ENCODE measurements at places on chromosomes 16 and 17. TPM values are rescaled to one million over a fixed set of nuclear protein-coding genes. Genes with fewer than 3 reads are reported as not detected.

DNA sequence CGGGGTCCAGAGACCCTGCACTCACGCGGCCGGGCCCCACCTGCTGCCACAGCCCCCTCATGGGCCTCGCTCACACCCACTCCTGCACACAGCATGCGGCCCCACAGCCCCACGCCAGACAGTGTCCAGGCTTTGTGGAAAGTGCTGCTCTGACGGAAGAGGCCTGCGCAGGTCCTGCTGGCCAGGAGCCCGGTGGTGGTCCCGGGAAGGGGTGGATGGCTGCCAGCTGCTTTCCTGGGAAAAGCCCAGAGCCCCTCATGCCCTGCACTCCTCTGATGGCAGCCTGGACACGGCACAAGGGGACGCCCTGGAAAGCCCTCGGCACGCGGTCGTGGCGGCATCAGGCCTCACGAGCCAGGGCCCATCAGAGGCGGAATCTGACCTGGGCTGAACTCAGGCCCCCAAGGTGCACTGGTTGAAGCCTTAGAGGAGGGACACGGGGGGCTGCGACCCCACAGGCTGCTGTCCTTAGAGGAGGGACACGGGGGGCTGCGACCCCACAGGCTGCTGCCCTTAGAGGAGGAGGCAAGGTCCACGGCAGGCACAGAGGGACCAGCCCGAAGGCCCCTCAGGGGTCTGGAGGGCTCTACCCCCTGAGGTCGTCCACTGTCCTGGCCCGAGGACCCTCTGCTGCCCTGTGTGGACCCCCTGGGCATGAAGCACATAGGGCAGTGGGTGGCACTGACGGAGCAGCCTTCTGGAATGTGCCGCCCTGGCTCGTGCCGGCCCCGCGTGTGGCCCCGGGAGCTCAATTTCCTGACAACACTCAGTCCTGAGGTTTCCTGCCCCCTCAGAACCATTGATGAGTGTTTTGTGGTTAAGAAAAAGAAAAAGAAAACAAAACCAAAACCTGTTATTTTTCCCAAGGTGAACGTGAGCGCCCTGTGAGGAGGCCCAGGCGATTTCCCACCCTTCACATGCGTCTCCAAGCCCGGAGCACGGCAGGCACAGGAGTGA lies 22.1 kb downstream of the SOX8 start:
- H3K36me3 ChIP-seq = no peaks in the 10 kb centered on the region
- no peak overlapping the region for H3K27ac ChIP-seq
- no peak for DNase-seq
- no peaks in the 10 kb centered on the region for H3K27me3 ChIP-seq
- no peak overlapping the region for H3K4me3 ChIP-seq

PMFBP1 gene
- total RNA-seq = 0.21 TPM

TBC1D26 gene
- not detected for total RNA-seq

DNA sequence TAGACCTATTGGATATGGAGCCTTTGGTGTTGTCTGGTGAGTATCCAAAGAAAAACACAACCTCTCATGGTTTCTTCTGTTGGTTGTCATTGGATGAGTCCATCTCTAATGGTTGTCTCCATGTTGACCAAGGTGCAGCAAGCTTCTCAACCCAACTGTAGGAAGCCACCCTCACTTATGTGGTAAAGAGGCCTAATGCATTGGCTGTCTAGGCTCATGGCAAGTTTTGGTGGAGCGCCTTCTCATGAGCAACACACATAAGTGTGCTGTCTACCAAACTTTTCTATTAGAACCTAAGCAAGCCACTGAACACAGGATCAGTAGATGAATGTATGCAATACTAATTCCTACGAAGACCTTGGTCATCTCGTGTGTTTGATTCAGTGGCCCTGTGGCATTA lies 819 bp downstream of the NLK start:
- no peaks in the 10 kb centered on the region for H3K36me3 ChIP-seq
- H3K4me3 ChIP-seq = peak overlapping the region; percentile 3
- H3K27me3 ChIP-seq = no peaks in the 10 kb centered on the region
- no peak overlapping the region for H3K27ac ChIP-seq
- no peak for DNase-seq

DNA sequence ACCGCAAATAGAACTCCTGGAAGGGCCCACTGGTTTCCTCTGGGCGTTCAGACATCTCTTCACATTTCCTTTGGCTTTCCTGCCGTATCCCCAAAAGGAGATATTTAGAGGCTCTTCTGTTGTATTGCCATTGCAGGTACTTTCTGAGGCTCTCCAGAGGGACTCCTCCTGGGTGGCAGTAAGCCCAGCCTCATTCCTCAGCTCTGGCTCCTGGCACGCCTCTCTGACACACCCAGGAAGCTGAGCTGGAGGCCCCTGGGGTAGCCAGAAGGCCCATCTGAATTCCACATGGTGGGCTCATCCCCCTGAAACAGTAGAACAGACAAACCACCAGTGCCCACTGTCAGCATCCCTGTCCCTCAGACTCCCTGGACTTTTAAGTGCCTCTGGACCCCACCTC lies 206.7 kb downstream of the PARN start:
- peak overlapping the region; percentile 59 for H3K27ac ChIP-seq
- DNase-seq = no peak
- H3K4me1 ChIP-seq = peaks cover 56% of the 10 kb centered on the region
- no peak overlapping the region for H3K4me3 ChIP-seq
- H3K27me3 ChIP-seq = no peaks in the 10 kb centered on the region
- H3K36me3 ChIP-seq = no peaks in the 10 kb centered on the region

DNA sequence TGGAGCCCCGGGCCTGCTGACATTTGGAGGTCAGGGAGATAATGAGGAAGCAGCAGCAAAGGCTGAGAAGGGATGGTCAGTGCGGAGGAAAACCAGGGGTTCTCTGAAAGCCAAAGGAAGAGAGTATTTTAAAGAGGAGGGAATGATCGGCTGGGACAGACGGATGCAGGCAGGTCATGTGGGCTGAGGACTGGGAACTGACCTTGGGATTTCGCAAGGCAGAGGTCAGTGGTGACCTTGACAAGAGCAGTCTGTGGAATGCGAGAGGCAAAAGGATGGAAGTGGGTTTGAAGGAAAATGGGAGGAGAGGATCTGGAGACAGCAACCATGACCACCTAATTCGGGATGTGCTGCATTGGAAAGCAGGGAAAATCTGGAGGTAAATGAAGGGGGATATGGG lies 10.2 kb downstream of the EFTUD2 start:
- H3K27me3 ChIP-seq = no peaks in the 10 kb centered on the region
- H3K36me3 ChIP-seq = peaks cover 32% of the 10 kb centered on the region

DNA sequence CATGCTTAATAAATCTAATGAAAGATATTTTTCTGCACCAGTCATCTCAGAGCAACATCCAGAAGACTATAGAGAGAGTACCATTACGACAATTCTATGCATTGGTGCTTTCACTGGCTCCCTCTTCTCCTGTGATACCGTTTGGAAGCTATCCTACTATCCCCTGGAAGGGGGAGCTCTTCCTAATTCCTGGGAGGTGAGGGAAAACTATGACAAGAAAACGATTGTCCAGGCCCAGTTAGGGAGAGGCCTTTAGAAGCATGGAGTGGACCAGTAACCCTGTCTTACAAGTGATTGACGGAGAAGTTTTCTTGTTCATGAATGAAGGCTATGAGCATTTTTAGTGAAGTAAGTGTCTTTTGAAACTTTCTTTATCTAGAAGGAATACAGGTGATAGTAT lies 150.2 kb downstream of the TANC2 start:
- no peak for DNase-seq
- H3K27me3 ChIP-seq = no peaks in the 10 kb centered on the region
- no peaks in the 10 kb centered on the region for H3K4me1 ChIP-seq
- H3K4me3 ChIP-seq = no peak overlapping the region

EFCAB5 gene
- total RNA-seq = not detected

TMEM220 gene
- 7.5 TPM for total RNA-seq

CTRB2 gene
- 12.5 TPM for total RNA-seq

DNA sequence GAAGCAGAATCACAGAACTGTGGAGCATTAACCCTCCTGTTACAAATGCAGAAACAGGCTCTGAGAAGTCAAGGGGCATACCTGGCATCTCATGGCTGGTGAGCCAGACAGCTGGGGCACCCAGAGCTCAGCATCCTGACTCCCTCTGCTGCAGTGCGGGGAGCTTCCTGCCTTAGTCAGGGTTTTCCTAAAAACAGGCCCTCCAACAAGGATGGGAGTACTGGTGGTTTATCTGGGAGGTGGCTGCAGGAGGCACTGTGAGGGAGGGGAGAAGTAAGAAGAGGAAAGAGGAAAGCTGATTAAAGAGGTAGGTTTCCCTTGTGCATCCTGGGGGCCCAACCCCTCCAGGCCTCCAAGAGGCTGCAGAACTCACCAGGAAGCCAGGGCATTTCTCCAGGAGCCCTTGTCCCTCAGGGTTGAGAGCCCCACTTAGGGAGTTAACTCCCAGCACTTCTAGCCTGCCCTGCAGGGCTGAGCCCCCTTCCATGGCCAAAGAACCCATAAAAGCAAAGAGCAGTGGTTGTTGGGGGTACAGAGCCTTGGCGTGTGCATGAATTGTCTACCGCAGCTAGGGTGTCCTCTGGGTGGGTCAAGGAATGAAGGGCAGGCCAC lies 261.5 kb upstream of the RPL38 start:
- no peak for DNase-seq
- H3K4me1 ChIP-seq = no peaks in the 10 kb centered on the region
- no peaks in the 10 kb centered on the region for H3K36me3 ChIP-seq
- H3K4me3 ChIP-seq = no peak overlapping the region
- no peak overlapping the region for H3K27ac ChIP-seq
- no peaks in the 10 kb centered on the region for H3K27me3 ChIP-seq

GRCh38 chr17:3865176-3865575 lies 19.1 kb upstream of the NCBP3 start:
- peak overlapping the region; percentile 36 for H3K27ac ChIP-seq
- H3K36me3 ChIP-seq = peaks cover 2% of the 10 kb centered on the region
- DNase-seq = no peak
- peaks cover 5% of the 10 kb centered on the region for H3K4me1 ChIP-seq
- H3K4me3 ChIP-seq = no peak overlapping the region

FBF1 gene
- total RNA-seq = 6.3 TPM

DNA sequence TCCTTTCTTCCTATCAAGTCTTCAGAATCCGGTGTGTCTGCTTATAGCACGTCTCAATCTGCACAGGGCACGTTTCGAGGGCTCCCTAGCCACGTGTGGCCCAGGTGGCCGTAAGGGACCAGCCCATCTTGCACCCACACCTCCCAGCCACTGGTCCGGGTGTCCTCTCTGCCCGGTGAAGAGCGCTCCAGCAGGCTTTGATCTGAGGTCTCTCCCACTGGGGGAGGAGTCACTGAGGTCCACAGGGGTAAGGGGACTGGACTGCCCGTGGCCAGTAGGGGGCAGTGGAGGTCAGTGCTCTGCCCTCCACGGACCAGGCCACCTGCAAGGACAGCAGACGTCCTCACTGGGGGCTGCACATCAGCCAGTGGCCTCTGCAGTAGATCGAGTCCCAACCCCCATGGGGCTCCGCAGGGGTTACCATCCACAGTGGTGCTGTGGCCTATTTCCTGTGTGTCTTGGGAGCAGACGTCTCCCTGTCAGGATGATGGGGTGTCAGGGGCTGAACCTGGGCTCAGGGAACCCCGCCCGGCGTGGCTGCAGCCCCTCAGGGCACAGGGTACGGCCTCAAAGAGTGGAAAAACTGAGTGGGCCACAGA lies 204.1 kb upstream of the CIBAR2 start:
- H3K4me3 ChIP-seq = no peak overlapping the region
- H3K36me3 ChIP-seq = no peaks in the 10 kb centered on the region
- H3K4me1 ChIP-seq = peaks cover 14% of the 10 kb centered on the region
- DNase-seq = no peak
- no peaks in the 10 kb centered on the region for H3K27me3 ChIP-seq
- H3K27ac ChIP-seq = no peak overlapping the region

GRCh38 chr17:32286518-32286900 lies 20.9 kb downstream of the RHBDL3 start:
- H3K27ac ChIP-seq = no peak overlapping the region
- no peaks in the 10 kb centered on the region for H3K36me3 ChIP-seq
- H3K4me1 ChIP-seq = no peaks in the 10 kb centered on the region
- DNase-seq = no peak
- H3K4me3 ChIP-seq = no peak overlapping the region

DNA sequence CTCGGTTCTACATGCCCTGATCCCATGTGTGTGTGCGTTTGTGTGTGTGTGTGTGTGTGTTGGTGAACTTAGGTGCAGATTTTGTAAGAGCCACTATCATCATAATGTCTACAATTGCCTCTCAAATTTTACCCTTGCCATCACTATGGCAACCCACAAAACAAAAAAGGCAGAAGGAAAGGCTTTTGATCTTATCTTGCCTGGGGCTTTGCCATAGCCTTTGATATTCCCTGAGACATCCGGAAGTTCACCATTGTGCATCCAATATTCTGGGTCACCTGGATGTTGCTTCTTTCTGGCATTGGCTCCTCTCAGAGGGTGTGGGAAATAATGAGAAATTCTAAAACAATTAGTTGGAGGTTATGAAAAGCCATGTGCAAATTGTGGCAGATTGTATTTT lies 114.7 kb downstream of the HAPSTR1 start:
- H3K36me3 ChIP-seq = no peaks in the 10 kb centered on the region
- H3K4me3 ChIP-seq = no peak overlapping the region
- no peaks in the 10 kb centered on the region for H3K27me3 ChIP-seq
- no peak for DNase-seq

All from thoracic aorta (tissue), 2 donors.